ENCODE measurements at places on chromosomes 1 and 21. TPM values are rescaled to one million over a fixed set of nuclear protein-coding genes. Genes with fewer than 3 reads are reported as not detected.

The SLC16A4 gene
- total RNA-seq: 7.6 TPM

The SYT14 gene
- 0.19 TPM for total RNA-seq

The WNT4 gene
- total RNA-seq: 0.79 TPM

The DYNLT4 gene
- total RNA-seq: not detected

The KRTAP20-1 gene
- total RNA-seq: not detected

GRCh38 chr1:207968521-207969009, 57.6 kb upstream of the CD34 start:
- no peak for DNase-seq

- no peak for DNase-seq
Measured at GRCh38 chr1:162251102-162251501, 125.6 kb downstream of the SPATA46 start.

- no peak for DNase-seq
Measured at GRCh38 chr1:189429610-189430009, 1048.1 kb downstream of the BRINP3 start.

DNA sequence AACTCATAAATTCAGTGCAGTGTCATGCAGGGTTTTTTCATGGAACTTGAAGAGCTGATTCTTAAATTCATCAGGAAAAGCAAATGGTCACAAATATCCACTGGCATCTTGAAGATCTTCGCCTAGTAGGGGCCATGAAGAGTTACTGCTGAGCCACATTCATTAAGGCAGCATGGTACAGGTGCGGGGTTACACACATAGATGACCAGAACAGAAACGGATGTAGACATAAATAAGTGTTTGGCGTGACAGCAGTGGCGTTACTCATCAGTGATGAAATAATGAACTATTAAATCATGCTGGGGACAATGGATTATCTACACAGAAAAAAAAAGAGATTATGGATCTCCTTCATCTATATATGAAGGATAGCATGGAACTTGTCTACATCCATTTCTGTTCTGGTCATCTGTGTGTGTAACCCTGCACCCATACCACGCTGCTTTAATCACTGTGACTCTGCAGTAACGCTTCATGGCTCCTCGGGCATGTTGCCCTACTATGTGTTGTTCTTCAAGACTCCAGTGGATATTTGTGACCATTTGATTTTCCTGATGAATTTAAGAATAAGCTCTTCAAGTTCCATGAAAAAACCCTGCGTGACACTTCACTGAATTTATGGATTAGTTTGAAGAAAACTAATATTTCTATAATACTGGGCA, 161.3 kb downstream of the GALNT2 start:
- DNase-seq: no peak

- peak; percentile 57 for DNase-seq
Measured at GRCh38 chr1:241972703-241973369, 15.3 kb downstream of the BECN2 start.

GRCh38 chr1:181531951-181532600, 48.8 kb downstream of the CACNA1E start:
- DNase-seq: no peak
